ENCODE measurements at places on chromosomes 16 and 17.

- no peak for DNase-seq
These were observed 123.9 kb downstream of the XYLT1 start for GRCh38 chr16:17346621-17347569.

GRCh38 chr16:11624636-11625607, 38.2 kb upstream of the LITAF start:
- DNase-seq: no peak

DNA sequence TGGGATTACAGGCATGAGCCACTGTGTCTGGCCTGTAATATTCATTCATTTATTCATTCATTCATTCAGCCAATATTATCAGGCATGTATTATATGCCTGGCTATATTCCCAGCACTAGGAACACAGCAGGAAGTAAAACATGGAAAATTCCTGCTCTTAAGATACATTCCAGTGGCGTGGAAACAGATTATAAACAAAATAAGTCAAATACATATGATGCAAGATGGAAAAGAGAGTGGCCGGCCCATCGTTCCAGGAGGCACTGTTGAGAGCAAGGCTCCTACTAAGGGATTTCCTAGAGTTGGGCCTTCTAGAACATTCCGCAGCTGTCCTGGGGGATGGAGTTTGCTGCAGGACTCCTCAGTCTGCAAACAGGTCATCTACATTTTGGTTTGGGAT, 17.7 kb downstream of the ADCY9 start:
- no peak for DNase-seq

DNA sequence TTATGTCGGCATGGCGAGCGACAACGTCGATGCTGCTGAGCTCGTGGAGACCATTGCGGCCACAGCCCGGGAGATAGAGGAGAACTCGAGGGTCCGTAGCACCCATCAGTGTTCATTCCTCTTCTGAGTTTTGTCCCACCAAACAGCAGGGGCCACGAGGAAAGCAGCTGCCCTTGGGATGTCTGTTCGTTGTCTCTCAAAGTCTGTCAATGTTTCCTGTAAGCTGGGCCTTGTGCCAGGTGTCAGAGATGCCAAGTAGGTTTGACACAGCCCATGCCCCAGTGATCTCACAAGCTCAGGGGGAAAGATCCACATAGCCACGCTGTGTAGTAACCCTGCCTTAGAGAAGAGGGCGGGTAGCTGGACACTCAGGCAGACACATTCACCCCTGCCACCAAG, 22.6 kb downstream of the NTAN1 start:
- DNase-seq: no peak

DNA sequence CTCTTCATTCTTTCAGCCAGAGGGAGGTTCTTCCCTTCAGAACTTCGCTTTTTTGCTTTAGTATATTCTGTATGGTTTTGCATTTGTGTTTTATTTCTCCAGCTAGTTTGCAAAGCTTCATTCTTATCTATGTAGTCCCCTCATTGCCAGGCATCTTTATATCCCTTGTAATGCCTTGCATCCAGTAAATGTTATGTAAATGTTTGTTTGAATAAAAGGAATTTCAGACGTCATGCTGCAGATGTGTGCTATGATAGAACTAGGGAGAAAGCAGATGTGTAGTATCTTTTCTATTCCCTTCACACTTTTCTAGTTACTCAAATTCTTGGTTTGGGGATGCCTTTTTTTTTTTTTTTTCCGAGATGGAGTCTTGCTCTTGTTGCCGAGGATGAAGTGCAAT, 62.6 kb upstream of the RASL10B start:
- DNase-seq: no peak

DNA sequence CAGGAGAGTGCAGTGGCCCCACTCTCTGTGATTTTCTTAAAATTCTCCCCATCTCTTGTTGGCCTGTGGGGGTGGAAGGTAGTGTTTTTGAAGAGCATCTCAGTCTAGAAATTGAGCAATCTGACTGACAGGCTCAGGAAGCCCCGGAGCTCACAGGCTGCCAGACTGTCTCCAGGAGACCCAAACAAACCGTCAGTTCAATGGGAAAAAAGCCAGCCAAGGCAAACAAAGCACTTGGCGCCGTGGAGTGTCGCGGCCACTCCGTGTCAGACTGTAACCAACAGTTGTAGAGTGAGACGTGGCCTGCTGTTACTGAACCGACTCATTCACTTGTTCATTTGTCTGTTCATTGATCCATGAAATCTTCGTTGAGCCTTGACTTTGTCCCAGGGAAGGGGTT, 33.7 kb downstream of the RGS9 start:
- no peak for DNase-seq

DNA sequence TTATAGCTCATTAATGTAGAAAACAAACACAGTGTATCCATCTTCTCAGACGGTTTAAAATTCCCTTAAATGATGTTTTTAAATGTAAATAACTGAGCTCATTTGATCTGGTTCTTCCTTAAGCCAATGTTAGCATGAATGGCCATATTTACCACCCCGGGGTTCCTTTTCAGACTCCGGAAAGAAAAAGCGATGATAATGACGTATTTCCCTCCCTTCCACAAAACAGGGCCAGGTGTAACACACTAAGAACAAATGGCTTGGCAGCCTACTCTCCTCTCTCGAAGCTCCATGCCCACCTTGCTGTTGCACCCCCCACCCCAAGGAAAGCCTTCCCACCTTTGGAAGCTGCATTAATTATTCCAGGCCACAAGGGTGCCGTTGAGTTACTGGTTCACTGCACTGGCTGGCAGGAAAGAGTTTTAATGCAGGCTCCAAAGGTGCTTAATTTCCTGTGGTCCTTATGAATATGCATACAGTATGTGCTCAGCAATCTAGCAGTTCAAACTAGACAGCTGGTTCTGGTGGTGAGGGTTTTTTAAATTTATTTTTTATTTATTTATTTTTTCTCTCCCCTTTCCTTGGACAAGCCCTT, 378.9 kb downstream of the WWOX start:
- DNase-seq: no peak

- no peak for DNase-seq
These were observed 17.5 kb downstream of the GUCY2D start for GRCh38 chr17:8019665-8020650.

DNA sequence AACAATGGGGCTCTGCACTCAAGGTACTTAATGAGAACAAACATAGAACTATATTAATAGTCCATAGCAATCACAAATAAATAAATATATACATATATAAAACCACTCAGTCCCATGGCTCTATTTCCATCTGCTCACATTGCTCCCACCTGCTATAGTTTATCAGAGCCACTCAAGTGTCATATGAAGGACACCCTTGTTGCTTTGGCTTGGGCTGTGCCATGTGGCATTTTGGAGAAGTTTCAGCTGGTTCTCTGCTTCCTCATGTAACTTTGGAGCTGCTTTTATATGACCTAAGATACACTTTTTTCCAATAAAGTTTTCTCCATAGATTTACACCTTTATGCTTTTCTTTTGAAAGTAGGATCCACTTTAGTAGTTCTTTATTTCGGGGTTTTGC, 126.4 kb downstream of the KCNJ2 start:
- no peak for DNase-seq

DNA sequence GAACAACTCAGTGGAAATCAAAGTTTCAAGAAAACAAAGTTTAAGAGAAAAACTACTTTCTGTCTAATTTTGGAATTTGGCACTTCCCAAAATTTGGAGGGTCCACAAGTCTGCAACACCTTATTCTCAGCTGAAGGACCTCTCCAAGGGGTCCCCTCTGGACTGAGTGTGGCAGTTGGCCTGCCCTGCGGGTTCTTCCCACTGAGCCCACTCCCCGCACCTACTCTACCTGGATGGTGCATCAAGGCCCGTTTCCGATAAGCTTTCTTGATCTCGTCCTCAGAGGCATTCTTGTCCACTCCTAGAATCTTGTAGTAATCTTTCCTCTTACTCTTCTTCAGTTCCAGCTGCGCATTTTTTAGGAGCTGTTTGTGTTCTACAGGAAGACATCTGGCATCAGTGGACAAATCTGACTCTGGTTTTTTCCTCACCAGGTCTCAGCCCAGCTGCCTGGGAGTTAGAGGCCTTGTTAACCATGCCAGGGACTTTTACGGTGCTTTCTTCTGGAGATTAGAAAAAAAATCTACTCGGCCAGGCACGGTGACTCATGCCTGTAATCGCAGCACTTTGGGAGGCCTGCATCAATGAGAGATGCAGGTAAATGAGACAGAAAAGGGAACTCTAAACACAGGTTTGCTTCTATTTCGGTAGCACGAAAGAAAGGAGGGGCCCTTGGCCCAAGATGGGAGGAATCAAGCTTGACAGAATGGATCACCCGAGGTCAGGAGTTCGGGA, 15.6 kb downstream of the CNP start:
- DNase-seq: no peak

GRCh38 chr16:54750249-54750648, 180.4 kb upstream of the IRX5 start:
- no peak for DNase-seq

- DNase-seq: no peak
These were observed 247.1 kb downstream of the SEC14L1 start for GRCh38 chr17:77387891-77388290.

- no peak for DNase-seq
These were observed 770.7 kb downstream of the CDH11 start for GRCh38 chr16:64351121-64351520.

- DNase-seq: no peak
These were observed 16.9 kb downstream of the PLCG2 start for GRCh38 chr16:81796035-81796434.

- DNase-seq: no peak
These were observed 7.3 kb downstream of the RGS11 start for GRCh38 chr16:268141-269053.

- DNase-seq: no peak
These were observed 117.3 kb upstream of the CACNG5 start for GRCh38 chr17:66717641-66718058.

GRCh38 chr17:19812407-19812806, 55.3 kb downstream of the ULK2 start:
- no peak for DNase-seq

GRCh38 chr17:41635121-41636097, 11.0 kb upstream of the KRT17 start:
- DNase-seq: no peak

DNA sequence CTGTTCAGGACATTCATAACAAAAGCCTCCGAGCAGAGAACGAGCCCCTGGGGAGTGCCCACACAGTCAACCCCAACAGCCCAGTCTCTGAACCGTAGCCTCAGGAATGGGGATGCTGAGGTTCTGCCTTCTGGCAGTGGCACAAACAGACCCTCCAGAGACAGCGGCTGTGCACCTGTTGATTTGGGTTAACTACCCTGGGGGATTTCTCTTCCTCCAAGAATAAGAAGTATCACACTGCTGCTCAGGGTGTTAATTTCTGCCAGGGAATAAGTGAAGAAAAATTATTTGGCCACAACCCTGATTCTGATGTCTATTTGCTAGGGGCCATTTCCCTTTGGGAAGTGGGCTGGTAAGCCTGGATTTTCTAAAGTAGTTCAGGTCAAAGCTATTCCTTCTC, 51.0 kb upstream of the PIRT start:
- DNase-seq: no peak

DNA sequence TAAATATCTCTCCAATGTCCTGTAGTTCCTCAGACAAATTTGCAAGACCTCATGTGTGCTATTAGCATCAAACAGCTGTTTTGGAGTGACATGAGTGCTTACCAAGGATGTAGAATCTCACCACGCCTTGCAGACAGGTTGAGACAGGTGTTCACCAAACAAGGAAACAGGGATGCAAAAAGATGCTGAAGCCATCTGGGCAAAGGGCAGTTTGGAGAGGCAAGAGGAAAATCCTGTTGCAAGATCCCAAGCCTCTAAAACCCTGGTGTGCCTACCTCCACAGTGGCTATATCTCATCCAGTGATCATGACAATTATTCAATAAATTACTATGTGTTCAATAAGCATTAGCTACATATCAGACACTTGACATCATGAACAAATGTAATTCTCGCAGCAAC, 373.7 kb downstream of the SOX9 start:
- DNase-seq: no peak

DNA sequence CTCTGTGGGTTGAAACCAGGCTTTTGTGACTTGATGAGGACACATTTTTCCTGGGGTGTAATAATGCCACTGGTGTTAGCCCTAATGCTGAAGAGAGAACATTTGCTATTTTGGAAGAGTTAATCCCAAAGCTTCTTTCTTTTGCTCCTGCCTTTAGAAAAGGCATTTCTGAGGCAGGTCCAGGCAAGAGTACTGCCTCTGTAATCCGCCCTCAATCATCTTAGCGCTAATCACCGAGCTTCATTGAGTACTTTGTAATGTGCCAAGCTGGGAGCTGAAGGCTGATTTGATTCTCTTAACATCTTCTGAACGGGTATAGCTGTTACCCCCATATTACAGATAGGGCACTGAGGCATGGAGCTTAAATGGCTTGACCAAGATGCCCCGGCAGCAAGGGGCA, 60.3 kb downstream of the AKAP1 start:
- DNase-seq: no peak

- DNase-seq: no peak
These were observed 7.1 kb downstream of the CDH15 start for GRCh38 chr16:89178453-89179147.

DNA sequence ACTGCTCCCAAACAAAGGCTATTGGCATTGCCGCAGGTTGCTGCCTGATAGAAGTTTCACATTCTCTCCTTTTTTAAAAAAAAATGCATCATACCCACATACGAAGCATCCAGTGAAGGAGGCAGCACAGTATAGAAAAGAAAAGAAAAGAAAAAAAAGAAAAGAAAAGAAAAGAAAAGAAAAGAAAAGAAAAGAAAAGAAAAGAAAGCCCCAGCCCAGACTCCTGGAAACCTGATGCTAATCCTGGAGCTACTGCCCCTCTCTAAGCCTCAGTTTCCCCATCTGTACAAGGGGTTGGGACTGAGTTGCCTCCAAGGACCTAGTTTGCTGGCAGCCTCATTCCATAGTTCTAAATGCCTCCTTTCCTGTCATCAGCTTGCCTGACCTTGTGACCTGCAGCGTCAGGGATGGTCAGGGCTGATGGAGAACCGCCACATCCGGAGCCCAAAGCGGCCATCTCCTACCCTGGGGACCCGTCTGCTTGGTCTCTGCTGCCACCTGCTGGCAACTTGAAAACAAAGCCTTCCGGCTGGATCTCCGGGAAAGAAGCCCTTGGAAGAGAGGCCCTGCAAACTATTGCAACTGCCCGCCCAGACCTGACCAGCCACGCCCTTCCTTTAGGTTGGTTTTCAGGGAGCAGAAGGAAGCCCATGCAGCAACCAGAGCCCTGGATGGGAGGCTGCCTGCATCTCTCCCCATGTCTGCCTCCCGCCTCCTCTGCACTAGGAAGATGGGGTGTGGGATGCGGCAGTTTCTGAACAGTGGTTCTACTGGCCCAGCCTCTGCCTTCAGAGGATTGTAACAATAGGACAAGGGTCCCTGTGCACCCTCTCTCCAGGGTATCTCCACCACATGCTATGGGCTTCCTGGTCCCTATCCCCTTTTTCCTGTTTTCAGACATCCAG, 13.0 kb downstream of the AIPL1 start:
- peak; percentile 40 for DNase-seq

GRCh38 chr16:88533381-88533917, 36.8 kb upstream of the ZC3H18 start:
- no peak for DNase-seq

- DNase-seq: no peak
These were observed 9.7 kb upstream of the CIAO3 start for GRCh38 chr16:750485-750884.

DNA sequence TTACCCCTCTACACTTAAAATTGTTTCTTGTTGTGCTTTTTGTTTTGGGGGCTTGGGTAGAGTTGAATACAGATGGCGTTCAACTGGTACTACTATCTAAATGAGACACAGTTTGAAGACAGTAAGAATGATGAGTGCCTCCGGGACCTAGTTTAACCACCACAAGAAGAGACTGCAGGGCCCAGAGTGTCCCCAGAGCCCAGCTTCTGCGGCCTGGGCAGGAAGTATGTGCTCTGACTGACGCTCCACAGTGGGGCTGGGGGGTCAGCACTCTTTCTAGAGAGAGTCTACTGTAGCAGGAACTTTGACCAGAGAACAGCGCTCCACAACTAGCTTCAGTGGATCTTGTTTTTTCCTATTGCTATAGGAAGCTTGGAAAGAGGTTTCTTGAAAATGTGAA, 174.0 kb downstream of the VPS53 start:
- DNase-seq: no peak
